Stimulated activated CD8-positive, alpha-beta memory T cell treated with anti-CD3 and anti-CD28 coated beads, Interleukin-15, amount 100 ng/mL, for 24 hours (primary cell): ENCODE measurements at places on chromosomes 2 and 18.

DNA sequence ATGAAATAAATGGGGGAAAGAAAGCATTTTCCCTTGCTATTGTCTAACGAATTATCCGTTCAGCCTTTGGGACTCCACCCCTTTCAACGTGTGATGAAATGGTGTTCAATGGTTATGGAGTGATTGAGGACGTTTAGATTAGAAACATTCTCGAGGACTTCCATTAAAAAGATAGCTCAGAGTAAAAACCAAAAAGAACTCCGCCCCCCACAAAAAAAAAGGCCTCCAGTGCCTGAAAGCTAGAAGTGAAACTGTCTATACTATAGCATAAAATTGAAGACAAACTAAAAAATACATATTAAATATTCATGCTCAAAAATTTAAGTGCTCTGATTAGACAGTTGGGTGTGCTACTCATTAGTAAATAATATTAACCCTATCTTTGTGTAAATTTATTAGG, 3.0 kb upstream of the ZNF516 start:
- no peak for DNase-seq

DNA sequence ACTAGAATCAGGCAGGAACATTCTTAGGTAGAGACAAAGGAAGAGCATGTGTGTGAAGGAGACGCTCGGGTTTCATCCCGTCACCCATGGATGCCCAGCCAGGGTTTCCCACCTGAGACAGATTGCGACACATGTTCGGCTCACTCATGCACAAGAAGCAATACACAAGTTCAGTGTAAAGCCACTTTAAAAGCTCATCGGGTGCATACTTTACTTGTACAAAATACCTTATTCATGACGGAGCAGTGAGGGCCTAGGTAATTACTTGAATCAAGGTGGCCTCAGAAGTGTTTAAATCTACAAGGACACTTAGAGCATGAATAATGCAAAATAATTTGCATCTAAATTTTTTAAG, 42.0 kb downstream of the ZEB2 start:
- no peak for DNase-seq

- no peak for DNase-seq
Measured at GRCh38 chr18:69261406-69261805, 139.3 kb upstream of the DOK6 start.

DNA sequence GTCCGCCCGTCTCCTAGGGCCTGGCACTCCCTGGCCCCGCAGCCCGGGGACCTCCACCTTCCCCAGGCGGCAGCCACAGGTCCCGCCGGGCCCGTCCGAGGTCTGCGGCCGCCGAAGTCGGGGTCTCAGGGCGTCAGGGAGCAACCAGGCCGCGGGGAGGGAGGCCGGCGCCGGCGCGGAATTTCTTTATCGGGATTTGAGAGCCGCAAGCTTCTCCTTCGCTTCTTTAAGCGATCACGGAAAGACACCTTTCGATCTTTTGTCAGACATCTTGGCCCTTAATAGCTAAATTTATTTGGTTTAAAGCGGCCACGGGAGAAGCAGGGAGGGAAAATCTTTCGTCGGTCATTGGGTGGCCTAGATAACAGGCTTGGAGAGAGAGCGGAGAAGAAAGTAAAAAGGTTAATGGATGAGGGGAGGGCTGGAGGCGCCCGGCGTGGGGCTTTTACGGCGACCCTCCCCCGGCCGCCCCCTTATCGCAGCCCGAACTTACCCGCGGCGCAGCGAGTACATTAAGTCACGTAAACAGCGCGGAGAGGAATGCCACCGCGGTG, 4.3 kb upstream of the GATA6 start:
- DNase-seq: no peak

- DNase-seq: no peak
Measured at GRCh38 chr2:86633155-86633651, 9.5 kb upstream of the RNF103 start.

DNA sequence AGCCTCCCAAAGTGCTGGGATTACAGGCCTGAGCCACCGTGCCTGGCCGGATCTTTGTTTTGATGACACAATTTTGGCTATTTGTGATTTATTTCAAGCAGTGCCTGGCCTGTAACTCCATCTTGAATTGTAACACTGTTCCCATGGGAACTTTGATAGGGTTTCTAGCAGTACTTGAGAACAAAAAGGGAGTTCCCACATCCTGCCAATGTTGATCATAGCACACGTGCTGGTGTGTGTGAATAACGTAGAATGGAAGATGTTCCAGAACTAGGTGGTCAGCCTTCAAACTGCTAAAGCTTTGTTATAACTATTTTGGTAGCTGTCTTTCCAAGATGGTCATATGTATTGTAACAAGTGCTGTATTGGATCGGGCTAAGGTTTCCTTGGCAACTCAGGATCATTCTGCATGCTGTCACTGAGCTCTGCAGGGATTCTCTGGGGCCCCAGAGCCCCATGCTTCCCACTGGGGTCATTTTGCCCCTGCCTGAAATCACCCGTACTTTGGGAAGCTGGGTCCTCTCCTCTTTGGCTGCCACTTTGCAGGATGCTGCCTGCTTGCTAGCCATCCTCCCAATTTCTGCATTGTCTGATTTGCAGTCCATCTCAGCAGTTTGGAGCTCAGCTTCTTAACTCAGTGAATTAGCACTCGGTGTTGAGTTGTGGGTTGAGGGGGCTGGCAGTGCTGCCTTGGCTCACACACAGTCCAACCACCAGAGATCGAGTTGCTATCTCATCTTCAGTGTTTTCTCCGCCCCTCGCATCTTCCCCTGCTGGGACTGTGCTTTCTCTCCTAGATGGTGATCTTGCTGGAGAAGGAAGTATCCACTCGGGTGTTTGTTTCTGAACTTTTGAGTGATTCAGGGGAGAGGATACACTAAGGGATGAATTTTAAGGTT, 26.8 kb downstream of the SH3RF3 start:
- DNase-seq: no peak
